ENCODE measurements at places on chromosomes 1 and 21. TPM values are rescaled to one million over a fixed set of nuclear protein-coding genes. Genes with fewer than 3 reads are reported as not detected.

- H3K4me1 ChIP-seq: peaks cover 23% of the 10 kb centered on the region
- peaks cover 5% of the 10 kb centered on the region for H3K27me3 ChIP-seq
- peak overlapping the region; percentile 44 for H3K27ac ChIP-seq
- H3K36me3 ChIP-seq: no peaks in the 10 kb centered on the region
Measured at GRCh38 chr21:38486706-38487105, 11.6 kb downstream of the ERG start.

DNA sequence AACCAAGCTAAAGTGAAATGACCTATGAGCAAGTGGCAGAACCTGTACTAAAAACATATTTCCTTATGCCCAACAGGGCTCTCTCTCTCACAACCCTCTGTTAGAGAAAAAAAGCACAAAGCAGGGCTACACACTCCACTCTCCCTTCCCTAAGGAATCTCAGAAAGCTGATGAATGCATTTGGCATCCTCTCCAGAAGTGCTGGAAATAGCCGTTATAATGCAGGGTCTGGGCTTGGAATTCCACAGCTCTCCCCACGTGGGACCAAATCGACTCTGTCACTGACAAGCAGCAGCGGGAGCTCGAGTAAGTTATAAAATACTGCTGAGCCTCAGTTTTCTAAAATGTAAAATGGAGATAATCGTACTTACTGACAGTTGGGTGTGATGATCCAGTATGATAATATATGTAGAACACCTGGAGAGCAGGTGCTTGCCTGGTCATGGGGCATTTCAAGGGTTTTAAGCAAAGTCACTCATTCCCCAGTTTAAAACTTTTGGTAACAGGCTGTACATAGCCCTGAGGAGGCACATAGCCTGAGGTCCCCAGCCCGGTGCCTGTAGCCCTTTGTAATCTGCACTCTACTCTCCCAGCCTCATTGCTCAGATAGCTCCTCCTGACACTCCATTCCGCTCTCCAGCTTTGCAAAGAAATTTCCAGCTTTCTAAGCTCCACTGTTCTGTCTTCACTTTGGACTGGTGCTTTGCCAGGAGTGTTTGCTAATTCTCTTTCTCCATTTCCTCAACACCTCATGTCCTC is 175.6 kb upstream of the DAB1 start:
- no peaks in the 10 kb centered on the region for H3K4me1 ChIP-seq
- H3K36me3 ChIP-seq: no peaks in the 10 kb centered on the region
- no peak overlapping the region for H3K4me3 ChIP-seq
- no peaks in the 10 kb centered on the region for H3K27me3 ChIP-seq
- no peak overlapping the region for H3K27ac ChIP-seq
- DNase-seq: peak; percentile 0

DNA sequence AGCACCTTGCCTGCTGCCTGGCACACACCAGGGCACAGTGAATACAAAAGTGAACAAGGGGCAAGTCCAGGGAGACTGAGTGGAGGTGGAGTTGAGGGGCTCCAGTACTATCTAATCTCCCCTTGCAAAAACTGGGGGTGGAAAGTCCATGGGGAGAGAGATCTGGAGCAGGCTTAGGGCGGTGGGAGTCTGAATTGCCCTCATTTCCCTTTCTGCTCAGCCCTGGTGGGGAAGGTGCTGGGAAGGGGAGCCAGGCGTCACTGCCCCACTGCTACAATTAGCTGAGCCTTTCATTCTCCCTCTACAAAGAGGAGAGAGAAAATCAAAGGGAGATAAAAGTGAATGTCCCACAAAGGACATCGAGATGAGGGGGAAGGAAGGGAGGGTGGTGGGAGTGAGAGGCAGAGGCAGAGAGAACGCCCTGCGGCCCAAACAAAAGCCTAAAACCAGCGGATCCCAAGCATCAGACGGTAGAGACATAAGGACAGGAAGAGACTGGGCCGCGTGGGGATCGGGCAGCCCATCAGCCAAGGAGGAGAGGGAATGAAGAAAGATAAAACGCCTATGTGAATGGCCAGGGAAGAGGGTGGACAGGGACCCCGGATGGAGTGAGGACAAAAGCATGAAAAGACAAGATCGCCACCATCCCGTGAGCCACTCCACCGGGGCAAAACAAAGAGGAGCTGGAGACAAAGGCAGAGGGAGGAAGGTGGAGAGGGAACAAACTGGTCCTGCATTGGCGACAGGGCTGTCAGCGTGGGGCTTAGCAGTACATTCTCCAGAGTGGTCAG is 46.8 kb upstream of the SOX13 start:
- H3K36me3 ChIP-seq: no peaks in the 10 kb centered on the region
- H3K4me1 ChIP-seq: no peaks in the 10 kb centered on the region
- peaks cover 38% of the 10 kb centered on the region for H3K27me3 ChIP-seq
- no peak for DNase-seq
- H3K27ac ChIP-seq: no peak overlapping the region

DNA sequence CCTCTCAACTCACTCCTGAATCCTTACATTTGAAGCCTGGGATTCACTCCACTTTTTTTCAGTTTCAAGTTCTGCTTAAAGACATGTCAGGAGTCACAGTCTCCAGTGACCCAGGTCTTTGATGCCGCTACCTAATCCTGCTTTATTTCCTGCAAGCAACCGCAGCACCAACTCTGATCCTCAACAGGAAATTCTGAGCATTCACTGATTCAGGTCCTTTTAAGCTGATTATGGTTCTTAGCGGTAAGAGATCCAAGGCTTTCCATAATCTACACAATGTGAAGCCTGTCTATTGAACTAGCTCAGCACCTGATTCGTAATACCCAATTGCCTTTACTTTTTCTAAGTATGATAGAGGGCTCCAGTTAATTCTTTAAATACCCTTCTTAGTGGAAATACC is 43.7 kb upstream of the PIGC start:
- H3K4me1 ChIP-seq: no peaks in the 10 kb centered on the region
- no peaks in the 10 kb centered on the region for H3K36me3 ChIP-seq
- DNase-seq: no peak
- no peak overlapping the region for H3K27ac ChIP-seq
- H3K4me3 ChIP-seq: no peak overlapping the region

GRCh38 chr1:174958396-174958795 is 41.4 kb upstream of the CACYBP start:
- DNase-seq: no peak
- H3K27ac ChIP-seq: no peak overlapping the region
- H3K4me3 ChIP-seq: no peak overlapping the region
- H3K4me1 ChIP-seq: no peaks in the 10 kb centered on the region
- H3K27me3 ChIP-seq: no peaks in the 10 kb centered on the region

DNA sequence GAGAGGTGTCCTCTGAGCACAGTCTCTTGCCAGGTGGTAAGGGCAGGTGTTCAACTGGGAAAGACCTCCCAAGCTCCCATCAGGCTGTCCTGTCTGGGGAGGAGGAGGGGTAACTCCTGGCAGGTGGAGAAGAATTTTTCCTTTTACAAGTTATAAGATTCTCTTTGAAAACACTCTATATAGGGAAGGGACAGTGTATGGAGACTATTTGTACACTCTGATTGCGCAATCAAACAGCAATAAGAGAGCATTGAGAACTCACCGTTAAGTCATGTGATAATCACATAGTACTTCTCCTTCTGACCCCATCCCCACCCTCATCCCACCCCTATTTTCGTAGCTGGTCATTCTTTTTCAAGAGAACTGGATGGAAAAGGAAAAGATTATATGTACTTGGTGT is 179.3 kb upstream of the ZNF644 start:
- H3K36me3 ChIP-seq: no peaks in the 10 kb centered on the region
- H3K27ac ChIP-seq: no peak overlapping the region
- H3K4me1 ChIP-seq: no peaks in the 10 kb centered on the region
- H3K4me3 ChIP-seq: no peak overlapping the region
- H3K27me3 ChIP-seq: no peaks in the 10 kb centered on the region

DNA sequence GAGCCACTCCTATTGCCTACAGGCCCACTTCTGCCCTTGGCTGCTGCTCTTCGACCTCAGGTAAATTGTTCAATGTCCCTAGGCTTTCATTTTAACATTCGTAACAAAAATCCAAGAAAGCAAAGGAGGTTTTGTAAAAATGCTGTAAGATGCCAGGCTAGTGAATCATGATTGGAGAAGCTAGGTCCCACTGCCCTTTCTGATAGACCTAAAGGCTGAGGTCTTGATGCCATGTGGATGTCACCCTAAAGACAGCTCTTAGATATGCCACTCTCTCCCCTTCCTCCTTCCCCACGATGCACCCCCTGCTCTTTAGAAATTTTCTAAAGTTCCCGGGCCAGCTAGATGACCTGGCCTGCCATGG is 9.9 kb upstream of the TMEM39B start:
- H3K4me1 ChIP-seq: peaks cover 46% of the 10 kb centered on the region

GRCh38 chr1:239765163-239765562 is 326.5 kb upstream of the FMN2 start:
- H3K27me3 ChIP-seq: no peaks in the 10 kb centered on the region
- no peak for DNase-seq
- H3K36me3 ChIP-seq: no peaks in the 10 kb centered on the region
- no peak overlapping the region for H3K27ac ChIP-seq
- H3K4me1 ChIP-seq: peaks cover 5% of the 10 kb centered on the region

DNA sequence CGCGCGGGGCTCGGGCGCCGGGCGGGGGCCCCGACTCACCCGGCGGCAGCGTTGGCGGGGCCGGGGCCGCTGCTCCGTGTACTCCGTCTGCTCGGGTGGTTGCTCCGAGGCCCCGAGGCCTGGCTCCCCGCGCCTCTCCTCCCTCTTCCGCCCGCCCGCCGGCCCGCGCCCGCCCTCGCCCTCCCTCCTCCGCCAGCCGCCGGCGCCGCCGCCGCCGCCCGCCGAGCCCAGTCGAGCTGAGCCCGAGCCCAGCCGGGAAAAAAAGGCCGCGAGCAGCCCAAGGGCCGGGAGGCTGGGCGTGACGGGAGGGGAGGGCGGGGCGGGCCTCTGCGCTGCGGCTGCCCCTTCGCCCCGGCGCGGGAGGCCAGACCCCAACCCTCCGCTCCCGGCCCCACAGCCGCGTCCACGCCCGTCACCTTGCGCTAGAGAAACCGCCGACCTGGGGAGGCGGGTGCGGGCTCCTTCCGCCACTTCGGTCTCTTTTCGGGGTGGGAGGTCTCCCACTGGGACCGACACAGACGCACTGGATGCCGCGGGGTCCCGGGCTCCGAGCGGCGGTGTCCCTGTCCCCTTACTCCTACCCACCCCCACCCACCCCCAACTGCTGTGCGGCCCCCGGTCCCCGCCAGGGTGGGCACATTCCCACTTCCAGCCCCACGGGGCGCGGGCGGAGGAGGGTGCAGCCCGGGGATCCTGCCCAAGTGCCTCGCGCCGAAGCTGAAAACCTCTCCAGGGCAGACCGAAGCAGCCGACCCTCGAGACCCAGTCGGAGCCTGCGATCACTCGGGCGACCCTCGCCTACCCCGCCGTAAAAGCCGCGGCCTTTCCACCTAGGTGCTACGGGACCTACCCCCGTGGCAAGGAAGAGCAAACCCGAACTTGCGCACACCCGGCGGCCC is at the start of gene CERS2:
Gene CERS2 (minus strand): TSS at position 256 of the 899 bp plus-strand sequence. CDS start 5,745 bp downstream, outside the sequence.
- peaks cover 5% of the 10 kb centered on the region for H3K27me3 ChIP-seq
- H3K4me1 ChIP-seq: peaks cover 58% of the 10 kb centered on the region
- peak; percentile 72 for DNase-seq
- peak within 1 kb of the TSS; percentile 73 for H3K27ac ChIP-seq
- no peaks in the 10 kb centered on the region for H3K36me3 ChIP-seq
- peak within 1 kb of the TSS; percentile 91 for H3K4me3 ChIP-seq

DNA sequence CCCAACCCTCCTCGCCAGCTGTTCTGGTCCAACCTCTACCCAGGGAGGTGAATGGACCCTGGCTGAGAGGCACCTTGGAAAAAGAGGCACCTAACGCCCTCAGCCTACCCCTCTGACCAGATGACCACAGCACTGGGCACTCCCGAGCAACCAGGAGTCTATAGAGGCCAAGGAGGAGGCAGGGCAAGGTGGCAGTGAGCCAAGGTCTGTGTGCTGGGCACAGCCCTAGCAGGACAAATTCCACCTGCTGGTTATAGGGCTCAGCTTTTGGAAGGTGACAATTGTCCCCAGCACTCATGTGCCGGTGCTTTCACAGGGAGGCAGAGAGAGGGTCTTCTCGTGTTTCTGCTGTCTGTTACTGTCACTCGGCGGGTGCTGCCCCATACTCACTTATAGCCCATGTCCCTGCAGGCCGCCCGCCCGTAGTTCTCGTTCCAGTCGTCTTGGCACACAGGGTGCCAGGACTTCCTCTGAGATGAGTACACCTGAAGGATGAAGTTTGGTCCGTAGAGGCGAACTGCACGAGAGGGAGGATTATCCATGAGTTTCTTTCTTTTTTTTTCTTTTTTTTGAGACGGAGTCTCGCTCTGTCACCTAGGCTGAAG is 27.8 kb downstream of the TMPRSS2 start:
- no peaks in the 10 kb centered on the region for H3K4me1 ChIP-seq
- DNase-seq: no peak
- H3K27me3 ChIP-seq: peaks cover 6% of the 10 kb centered on the region
- no peaks in the 10 kb centered on the region for H3K36me3 ChIP-seq

- H3K27me3 ChIP-seq: no peaks in the 10 kb centered on the region
- H3K27ac ChIP-seq: no peak overlapping the region
- no peak for DNase-seq
- no peak overlapping the region for H3K4me3 ChIP-seq
Measured at GRCh38 chr1:77230051-77230450, 10.8 kb upstream of the PIGK start.

GRCh38 chr1:177753655-177754054 is 216.2 kb downstream of the SEC16B start:
- H3K27ac ChIP-seq: no peak overlapping the region
- H3K4me1 ChIP-seq: no peaks in the 10 kb centered on the region
- H3K27me3 ChIP-seq: peaks cover 5% of the 10 kb centered on the region
- no peaks in the 10 kb centered on the region for H3K36me3 ChIP-seq

- no peak overlapping the region for H3K4me3 ChIP-seq
- H3K27me3 ChIP-seq: no peaks in the 10 kb centered on the region
- H3K36me3 ChIP-seq: peaks cover 16% of the 10 kb centered on the region
- H3K27ac ChIP-seq: no peak overlapping the region
- peaks cover 75% of the 10 kb centered on the region for H3K4me1 ChIP-seq
- no peak for DNase-seq
Measured at GRCh38 chr1:165886983-165887382, 59.6 kb downstream of the UCK2 start.

The SPRR5 gene
- not detected for total RNA-seq

The CA6 gene
- total RNA-seq: not detected

The DCST2 gene
- not detected for total RNA-seq

The S100A4 gene
- 389 TPM for total RNA-seq

The LRRC3 gene
- total RNA-seq: not detected

All from HFFc6 (cell line).